ENCODE measurements at places on chromosomes 2 and 18. TPM values are rescaled to one million over a fixed set of nuclear protein-coding genes. Genes with fewer than 3 reads are reported as not detected.
A peak's percentile ranks its signal among the peaks of the same experiment; 100 is the strongest.

- no peak for DNase-seq
Measured at GRCh38 chr2:131724019-131724418, 196.3 kb downstream of the CCDC74A start.

GRCh38 chr2:63486861-63487290 is 101.4 kb downstream of the WDPCP start:
- no peak for DNase-seq

DNA sequence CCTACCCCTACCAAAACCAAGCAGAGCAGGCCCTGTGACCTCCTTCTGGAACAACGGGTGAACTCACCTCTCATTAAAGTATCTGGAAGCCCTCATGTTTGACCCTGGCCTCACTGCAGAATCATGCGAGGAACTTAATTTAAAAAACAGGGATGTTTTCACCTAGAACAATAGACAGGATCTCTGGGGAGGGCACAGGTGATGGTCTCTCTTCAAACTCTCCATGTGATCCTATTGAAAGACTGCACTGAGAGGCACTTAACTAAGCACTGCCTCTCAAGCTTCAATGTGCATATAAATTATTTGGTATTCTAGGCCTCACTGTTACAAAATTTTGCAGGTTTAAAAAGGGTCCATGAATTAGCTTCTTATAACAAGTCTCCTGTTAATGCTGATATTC is 7.5 kb downstream of the ZNF519 start:
- DNase-seq = no peak

- peak; percentile 14 for DNase-seq
Measured at GRCh38 chr2:120393456-120393855, 47.5 kb downstream of the INHBB start.

DNA sequence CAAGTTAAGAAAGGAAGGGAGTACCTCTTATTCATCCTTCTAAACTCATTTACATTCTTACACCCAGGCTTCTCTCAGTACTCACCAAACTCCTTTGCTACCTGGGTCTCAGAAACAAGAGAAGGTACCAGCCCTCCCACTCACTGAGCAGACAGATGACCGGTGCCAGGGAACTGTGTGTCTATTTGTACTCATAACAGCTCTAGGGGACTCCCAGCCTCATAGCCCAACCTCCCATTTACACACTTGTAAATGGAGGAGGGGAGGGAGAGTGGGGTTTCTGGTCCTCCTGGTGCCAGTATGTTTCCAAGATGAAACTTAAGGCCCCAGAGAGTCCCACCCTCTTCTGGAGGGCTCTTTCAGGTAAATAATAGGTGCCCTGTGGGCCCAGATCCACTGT is 42.8 kb upstream of the SIGLEC15 start:
- DNase-seq = no peak

The VWC2L gene
- not detected for total RNA-seq

GRCh38 chr2:196239622-196240587 is 68.5 kb upstream of the STK17B start:
- no peak for DNase-seq

DNA sequence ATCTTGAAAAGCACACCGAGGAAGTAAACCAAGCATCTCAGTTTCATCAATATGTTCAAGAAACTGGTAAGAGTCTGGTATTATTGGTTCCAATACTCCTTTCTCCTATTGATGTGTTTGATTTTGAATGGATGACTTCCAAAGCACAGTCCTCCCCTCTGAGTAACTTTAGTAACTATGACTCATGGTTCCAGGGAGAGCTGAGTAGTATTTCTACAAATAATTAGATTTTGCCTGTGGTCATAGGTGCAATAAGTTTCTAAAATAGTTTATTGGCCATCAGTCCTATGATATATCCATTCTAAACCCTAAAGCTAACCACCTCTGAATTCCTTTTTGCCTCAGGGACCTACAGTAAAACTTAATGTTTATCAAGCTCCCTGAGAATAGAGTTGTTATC is 352.4 kb downstream of the XIRP2 start:
- no peak for DNase-seq

DNA sequence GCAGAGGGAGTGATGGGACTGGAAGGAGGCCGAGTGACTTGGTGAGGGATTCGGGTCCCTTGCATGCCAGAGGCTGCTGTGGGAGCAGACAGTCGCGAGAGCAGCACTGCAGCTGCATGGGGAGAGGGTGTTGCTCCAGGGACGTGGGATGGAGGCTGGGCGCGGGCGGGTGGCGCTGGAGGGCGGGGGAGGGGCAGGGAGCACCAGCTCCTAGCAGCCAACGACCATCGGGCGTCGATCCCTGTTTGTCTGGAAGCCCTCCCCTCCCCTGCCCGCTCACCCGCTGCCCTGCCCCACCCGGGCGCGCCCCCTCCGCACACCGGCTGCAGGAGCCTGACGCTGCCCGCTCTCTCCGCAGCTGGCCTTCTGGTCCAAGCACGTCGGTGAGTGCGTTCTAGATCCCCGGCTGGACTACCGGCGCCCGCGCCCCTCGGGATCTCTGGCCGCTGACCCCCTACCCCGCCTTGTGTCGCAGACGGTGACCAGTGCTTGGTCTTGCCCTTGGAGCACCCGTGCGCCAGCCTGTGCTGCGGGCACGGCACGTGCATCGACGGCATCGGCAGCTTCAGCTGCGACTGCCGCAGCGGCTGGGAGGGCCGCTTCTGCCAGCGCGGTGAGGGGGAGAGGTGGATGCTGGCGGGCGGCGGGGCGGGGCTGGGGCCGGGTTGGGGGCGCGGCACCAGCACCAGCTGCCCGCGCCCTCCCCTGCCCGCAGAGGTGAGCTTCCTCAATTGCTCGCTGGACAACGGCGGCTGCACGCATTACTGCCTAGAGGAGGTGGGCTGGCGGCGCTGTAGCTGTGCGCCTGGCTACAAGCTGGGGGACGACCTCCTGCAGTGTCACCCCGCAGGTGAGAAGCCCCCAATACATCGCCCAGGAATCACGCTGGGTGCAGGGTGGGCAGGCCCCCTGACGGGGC is 4.6 kb downstream of the PROC start:
- no peak for DNase-seq

DNA sequence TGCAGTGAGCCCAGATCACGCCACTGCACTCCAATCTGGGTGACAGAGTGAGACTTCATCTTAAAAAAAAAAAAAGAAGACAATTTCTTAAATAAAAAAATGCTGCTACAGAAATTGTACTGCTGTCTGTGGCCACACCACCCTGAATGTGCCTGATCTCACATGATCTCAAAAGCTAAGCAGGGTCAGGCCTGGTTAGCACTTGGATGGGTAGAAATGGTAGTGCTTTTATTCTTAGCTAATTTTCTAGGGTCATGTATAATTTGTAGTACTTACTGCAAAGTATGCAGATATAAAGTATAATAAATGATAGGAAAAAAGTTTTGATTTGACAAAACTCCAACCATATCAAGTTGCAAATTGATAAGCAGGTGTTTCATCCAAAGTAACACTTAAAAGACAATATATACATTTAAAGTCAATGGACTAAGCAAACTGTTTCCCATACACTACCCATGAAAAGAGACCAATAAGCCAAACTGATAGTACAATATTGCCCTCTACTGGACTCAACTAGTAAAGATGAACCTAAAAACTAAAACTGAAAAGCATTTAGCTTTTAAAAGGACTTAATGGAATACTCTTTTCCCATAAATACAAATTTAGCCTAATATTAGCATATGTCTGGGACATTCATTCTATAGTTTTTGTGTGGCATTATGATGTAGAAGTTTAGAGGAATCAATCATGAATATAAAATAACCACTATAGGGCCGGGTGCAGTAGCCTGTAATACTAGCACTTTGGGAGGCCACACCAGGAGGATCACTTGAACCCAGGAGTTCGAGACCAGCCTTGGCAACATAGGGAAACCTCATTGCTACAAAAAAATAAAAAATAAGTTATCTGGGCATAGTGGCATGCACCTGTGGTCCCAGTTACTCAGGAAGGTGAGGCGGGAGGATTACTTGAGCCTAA is 18.6 kb upstream of the PEX13 start:
- no peak for DNase-seq

The HOXD9 gene
- total RNA-seq = not detected

The PLB1 gene
- total RNA-seq = 4.5 TPM

GRCh38 chr2:125721072-125721721 is 934.8 kb upstream of the GYPC start:
- no peak for DNase-seq

The CCDC150 gene
- total RNA-seq = 5.7 TPM

DNA sequence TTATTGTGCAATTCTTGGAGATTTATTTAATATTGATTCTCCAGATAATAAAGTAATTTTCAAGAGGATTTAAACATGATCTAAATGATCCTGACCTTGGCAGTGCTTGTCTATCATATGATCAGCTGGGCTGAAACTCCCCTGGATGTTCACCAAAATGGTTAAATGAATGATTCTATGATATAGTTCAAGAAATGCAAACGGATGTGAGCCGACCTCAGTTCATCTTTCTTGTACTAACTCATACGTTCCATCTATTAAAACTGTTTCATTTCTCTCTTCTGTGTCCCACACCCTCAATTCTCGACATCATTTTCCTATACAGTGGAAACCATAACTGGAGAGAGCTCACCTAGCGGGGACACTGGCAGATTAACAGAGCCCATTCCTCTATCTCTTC is 281.7 kb upstream of the CCDC68 start:
- DNase-seq = no peak

DNA sequence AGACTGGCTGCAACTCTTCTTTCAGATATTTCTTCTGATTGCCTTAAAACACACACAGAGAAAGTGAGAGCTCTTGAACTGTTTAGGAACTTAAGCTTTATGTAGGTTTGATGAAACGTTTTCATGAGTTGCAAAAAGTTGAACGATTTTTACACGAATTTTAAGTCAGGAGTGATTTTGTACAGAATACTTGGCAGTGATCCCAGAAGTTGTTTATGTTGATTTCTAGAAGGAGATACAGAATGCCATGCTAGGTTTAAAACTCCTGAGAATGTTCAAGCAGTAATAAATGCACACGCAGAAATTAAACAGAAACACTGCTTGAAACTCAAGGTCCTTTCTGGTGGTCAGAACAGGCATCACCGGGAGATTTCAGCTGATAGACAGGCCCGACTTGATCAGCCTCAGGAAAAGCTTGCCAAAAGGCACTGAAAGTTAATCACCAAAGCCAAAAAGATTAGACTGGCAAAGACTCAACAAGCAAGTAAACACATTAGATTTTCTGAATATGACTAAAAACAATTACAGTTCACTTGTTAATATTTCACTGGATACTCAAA is 123.1 kb downstream of the SOCS6 start:
- no peak for DNase-seq

DNA sequence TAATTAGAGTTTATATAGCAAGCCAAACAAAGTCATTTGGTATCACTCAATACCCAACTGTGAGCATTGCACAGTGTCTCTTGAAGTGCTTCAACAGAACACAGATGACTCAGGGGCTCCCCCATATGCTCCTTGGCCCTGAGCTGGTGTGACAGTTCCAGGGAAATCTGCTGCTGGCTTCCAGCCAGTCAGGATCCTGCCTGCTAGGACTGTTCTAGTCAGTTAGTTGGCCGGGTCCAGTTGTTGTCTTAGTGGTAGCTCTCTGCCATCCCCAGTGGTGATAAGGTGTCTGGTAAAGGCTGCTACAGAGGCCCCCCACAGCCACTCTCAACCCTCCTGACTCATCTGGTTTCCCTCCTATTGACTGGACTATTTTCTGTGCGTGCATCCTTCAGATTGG is 100.3 kb downstream of the IRS1 start:
- DNase-seq = no peak

The PRSS56 gene
- total RNA-seq = not detected

- DNase-seq = no peak
Measured at GRCh38 chr2:19955544-19956422, 34.1 kb downstream of the WDR35 start.

The EVX2 gene
- total RNA-seq = not detected

The CERKL gene
- not detected for total RNA-seq

GRCh38 chr2:189483980-189484740 is 42.9 kb downstream of the WDR75 start:
- no peak for DNase-seq

DNA sequence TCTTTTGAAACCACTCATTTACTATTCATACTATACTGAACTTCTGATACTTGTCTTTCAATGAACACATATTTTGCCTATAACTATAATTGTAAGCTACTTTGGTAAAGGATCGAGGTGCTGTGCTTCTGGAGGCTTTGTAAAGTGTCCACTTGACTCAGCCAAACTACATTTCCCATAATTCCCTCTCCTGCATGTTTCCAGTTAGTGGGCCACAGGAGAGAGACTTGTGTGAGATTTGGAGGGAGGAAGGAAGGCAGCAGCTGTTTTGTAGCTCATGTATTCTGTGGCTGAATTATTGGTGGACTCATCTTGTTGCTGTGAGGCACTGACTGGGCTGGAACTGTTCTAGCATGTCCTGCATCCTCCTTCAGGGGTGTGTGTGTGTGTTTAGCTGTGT is 328.8 kb downstream of the ARL6IP6 start:
- DNase-seq = no peak

GRCh38 chr2:28695245-28695647 is 56.4 kb upstream of the PPP1CB start:
- DNase-seq = no peak

GRCh38 chr18:50453014-50453680 is 78.3 kb downstream of the SKA1 start:
- DNase-seq = no peak

- no peak for DNase-seq
Measured at GRCh38 chr2:77513191-77513590, 9.0 kb downstream of the LRRTM4 start.

DNA sequence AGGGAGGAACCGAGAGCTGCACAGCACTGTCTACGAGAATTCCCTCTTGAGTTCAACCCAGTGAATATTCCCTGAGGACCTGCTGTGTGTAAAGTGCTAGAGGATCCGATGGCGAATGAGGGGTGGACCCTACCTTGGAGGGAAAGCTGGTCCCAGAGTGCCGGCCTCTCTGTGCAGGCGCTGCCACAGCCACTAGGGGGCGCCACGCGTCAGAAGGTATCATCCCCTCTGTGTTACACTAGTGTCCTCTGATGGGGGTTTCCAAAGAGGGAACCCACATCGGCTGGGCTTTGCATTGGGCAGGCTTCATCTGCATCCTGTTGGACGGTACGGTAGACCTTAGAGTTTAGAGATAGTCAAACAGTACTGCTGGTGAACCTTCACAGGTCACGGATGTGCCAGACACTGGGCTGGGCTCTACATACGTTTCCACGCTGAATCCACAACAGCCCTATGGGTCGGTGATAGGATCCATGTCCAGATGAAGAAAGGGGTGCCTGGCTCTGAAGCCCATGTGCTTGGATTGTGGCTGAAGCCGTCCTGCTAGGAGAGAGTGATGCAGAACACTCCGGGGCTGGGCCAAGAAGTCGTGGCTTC is 39.0 kb downstream of the COA5 start:
- peak; percentile 75 for DNase-seq

The ALK gene
- total RNA-seq = not detected

- no peak for DNase-seq
Measured at GRCh38 chr2:37550190-37550589, 121.3 kb downstream of the CDC42EP3 start.

The SPIRE1 gene
- total RNA-seq = 3.4 TPM

DNA sequence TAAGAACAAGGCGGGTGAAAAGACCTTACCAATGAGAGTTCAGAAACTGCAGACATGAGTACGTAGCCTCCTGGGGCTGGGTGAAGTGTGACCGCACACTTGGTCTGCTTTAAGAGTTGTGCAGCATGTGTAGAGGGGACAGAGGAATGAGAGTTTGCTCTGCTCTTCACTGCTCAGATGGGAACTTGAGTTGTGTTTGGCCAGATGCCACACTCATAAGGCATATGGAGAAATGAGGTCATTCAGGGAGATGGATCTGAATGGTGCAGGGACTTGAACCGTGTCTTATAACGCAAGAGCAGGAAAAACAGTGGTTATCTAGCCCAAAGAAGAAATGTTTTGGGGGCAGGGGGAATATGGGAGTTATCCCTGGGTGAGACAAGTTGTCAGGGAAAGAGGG is 273.8 kb upstream of the LYPD1 start:
- no peak for DNase-seq

The GREB1L gene
- total RNA-seq = 3.7 TPM
